Breast epithelium (tissue), 4 donors: ENCODE measurements at places on chromosomes 7 and 10. TPM values are rescaled to one million over a fixed set of nuclear protein-coding genes. Genes with fewer than 3 reads are reported as not detected.

GRCh38 chr10:118965645-118966044, 63.9 kb upstream of the NANOS1 start:
- no peak for DNase-seq

DNA sequence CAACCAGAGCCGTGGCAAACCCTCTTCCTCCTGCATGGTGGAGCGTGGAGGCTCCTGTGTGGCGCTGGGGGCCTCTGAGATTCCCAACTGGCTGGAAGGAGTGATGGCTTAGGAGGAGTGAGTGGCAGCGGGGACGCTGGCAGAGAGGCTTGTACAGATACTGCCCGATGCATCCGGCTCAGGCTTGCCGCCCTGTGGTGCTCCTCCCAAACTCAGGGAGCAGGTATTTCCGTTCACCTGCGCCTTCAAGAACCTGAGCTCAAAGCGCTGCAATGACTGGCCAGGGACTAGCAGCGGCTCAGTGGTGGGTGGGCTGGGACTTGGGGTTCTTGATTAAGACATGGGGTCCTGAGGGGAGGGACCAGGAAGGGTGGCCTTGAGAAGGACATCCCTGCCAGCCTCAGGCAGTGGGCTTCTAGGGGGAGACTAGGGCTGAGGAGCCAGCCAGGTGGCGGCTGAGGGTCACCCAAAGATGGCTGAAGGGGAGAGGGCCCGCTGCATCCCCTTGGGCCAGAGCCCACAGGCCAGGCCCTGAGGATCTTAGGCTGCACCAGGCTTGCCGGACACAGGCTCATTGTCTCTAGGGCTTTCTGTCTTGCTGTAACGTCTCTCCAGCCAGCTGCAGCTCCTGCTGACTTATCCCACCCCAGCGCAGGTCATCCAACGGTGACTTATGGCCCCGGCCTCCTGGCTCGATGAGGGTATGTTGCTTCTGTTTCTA, 3.2 kb downstream of the ZNF775 start:
- DNase-seq, result peak; percentile 45

DNA sequence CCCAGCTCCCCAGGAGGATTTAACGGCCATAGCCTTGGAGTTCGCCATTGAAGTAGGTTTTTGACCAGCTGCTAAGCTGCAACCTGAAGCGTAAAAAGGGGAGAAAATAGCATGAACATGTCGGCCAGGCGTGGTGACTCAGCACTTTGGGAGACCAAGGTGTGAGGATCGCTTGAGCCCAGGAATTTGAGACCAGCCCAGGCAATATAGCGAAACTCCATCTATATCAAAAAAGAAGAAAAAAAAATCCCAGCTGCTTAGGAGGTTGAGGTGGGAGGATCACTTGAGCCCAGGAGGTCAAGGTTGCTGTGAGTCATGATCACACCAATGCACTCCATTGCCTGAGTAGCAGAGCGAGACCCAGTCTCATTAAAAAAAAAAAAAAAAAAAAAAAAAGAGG, 32.2 kb upstream of the MCU start:
- DNase-seq, result no peak

DNA sequence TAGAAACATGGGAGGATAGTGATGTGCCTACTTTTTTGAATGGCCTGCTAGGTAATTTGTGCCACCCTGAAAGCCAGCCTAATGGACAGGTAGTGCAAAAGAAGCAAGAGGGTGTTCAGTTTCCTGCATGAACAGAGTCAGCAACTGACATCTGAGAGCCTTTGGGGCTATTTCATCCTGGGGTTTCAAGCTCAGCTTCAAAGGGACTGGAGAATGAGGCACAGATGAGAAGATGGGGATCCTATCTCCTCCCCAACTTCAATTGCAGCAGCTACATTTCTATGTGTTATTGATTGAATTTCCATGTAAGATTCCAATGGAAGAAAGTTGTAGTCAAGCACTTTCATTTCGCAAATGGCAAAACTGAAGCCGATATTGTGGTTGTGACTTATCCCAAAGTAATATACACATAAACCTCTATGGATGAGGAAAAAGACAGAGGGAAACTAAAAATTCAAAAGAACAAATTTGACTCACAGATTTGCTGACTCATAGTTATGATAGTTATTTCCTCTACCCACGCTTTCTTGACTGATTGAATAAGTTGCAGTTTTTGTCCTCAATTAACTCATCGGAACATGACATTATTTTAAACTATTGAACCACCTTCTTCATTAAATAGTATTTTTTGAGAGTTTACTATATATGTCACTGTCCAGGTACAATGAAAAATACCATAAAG, 42.6 kb upstream of the NRP1 start:
- no peak for DNase-seq

DNA sequence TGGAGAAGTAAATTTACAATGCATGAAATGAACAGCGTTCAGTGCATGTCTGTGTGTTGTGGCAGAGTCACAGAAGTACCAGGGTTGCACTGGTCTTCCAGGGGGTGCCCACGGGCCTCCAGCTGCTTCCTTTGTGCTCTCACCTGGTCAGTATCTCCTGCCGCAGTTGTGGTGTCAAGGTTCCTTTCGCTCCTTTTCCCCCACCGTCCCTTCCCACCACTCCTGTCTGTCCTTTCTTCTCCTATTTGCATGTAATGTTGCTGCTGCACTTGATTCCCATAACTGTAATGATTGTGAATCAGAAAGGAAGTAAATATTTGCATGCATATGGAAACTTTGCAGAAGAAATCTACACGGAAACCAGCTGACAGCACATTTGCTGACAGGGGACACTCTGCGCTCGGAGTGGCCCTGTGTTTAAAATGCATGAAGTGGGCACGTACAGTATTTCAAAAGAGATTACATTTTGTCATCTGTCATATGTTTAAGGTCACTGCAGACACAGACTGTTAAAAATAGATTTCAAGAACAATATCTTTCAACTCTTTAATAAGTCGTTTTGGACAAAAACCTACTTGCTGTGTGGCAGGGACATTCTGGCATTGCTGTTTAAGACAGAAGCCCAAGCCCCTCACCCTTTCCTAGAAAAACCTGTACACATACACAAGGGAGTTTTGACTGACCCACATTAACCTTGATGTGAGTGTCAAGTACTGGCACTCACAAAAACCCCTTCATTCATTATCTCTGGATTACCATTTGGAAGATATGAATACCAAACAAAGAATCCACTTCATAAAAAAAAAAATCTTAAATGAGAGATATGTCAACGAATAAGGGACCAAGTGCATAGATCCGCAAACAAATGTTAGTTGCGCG, 336.7 kb upstream of the KLF6 start:
- DNase-seq, result no peak

- no peak for DNase-seq
Measured at GRCh38 chr10:98013122-98013521, 17.3 kb downstream of the CRTAC1 start.

- DNase-seq, result no peak
Measured at GRCh38 chr7:124992851-124993562, 63.4 kb upstream of the POT1 start.

DNA sequence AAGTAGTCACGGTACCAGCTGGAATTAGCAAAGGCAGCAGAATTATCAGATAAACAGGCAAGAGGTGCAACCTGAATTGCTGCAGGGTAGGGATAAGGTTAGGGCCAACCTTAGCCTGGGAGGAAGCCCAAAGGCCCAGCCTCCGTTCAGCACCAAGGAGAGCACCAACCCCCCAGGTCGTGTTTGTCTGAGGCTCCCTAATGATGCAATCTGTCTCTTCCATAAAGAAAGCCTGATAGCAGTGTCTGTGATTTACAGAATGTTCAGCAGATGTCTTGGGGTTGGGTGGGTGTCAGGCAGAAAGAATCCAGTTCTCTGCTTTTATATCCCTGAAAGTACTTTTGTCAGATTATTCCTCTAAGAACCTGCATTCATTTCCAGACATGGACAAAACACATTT, 328.4 kb upstream of the AOAH start:
- DNase-seq, result no peak

GRCh38 chr10:100969187-100970075, at the start of gene SEMA4G:
Gene SEMA4G (plus strand): TSS chr10:100969504. CDS start chr10:100972913, 3,409 bp downstream.
- no peak for DNase-seq

DNA sequence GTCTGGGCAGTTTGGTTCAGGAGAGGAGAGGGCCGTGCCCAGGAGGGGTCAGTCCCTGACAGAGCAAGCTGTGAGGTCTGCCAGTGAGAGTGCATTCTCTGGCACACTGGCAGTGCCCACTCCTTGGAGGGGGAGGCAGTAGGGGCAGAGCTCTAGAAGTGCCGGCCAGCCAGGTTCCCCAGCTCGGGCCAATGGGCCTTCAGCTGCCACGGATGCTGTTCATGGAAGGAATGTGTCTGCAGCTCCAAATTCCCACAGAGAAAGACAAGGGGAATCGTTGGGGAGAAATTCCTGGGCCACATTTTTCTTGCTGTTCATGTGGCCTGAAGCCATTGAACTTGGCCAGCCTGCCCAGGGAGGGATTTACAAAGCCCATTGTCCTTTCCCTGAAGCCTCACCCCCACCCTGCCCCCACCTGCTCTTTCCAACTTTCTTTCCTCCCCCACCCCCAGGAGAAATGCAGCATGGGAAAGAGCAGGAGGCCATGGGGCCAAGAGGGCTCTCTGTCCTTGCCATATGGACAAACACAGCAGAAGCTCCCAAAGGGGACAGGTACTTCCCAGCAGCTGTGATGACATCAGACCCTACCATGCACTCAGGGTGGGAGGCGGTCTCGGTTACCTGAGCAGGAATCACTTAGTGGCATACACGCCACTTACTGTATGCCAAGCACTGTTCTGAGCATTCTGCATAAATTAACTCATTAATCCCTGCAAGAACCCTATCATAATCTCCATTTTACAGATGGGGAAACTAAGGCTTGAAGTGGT, 70.7 kb downstream of the ARHGAP22 start:
- no peak for DNase-seq

DNA sequence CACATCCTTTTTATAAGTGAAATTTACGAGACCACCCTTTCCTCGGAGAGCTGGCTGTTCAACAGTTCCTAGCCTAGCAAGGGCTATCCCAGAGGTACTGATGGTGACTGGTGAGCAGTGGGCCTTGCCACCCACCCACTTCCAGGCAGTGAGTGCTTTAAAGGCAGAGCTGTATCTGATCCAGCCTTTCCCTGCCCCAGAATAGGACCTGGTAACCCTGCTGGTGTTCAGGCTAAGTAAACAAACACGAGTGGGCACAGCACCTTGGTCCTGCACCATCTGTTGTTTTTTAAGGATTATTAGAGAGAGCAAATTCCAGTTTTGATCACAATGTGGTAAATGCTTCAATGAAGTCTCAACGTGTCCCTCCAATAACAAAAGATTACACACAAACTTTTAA, 75.7 kb downstream of the COBL start:
- DNase-seq, result no peak

GRCh38 chr7:141262101-141263090, 188.5 kb downstream of the TMEM178B start:
- no peak for DNase-seq

- DNase-seq, result no peak
Measured at GRCh38 chr10:69874449-69874848, 72.7 kb downstream of the COL13A1 start.

DNA sequence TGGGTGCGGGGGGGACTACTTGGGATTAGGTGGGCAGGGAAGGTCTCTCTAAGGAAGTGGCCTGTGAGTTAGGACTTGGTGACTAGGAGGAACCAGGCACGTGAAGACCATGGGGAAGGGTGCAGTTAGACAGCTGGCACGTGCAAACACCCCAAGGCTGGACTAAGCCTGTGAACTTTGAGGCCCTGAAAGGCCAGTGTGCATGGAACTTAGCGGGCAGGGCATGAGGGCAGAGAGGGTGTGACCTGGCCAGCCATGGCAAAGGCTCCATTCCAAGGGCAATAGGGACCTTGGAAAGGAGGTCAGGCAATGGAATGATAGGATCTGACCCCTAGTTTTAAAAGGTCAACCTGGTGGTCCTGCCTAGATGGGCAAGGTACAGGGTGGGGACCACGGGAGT, 158.4 kb upstream of the PCBD1 start:
- DNase-seq, result no peak

DNA sequence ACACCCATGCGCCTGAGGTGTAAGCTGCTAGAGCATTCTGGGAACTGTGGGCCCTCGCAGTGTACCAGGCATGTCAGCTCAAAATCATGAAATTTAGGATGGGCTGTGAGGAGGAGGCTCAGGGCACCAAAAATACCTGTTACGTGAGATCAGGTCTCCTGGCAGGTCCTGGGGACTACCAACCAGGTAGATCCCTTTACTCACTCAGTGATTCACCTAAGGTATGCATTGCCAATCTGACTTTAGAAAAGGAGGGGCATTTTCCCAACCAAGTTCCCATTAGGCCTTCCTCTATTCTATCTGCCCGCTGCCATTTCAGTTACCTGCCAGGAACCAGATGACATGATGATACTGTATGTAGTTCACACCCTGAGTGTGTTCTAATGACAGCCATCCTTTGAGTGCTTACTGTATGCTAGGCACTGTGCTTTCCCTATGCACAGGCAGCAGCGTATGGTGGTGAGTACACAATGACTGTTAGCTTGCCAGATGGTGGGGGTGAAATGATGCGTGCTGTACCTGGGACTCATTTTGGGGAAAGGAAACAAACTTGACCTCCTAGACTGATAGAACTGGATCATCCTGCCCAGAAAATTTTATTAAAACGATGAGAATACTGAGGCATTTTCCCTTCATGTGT, 62.0 kb downstream of the CFAP58 start:
- DNase-seq, result no peak

DNA sequence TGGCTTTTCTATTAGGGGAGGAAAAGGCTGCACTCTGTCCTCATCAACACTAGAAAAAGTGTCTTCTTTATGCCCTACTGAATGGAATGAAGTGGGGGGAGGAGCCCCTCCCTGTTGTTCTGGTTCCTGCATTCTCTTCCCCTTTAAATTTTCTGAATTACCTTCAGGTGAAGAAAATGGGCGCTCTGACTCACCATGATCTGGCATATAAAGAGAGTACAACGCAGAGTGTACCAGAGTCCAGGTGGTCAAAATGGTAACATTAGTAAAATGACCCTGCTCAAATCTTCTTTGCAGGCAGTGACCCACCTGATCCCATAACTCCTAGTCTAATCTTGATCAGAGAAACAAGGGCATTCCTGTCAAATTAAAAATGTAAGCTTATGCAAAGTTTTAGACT, 80.7 kb downstream of the THSD7A start:
- DNase-seq, result no peak

DNA sequence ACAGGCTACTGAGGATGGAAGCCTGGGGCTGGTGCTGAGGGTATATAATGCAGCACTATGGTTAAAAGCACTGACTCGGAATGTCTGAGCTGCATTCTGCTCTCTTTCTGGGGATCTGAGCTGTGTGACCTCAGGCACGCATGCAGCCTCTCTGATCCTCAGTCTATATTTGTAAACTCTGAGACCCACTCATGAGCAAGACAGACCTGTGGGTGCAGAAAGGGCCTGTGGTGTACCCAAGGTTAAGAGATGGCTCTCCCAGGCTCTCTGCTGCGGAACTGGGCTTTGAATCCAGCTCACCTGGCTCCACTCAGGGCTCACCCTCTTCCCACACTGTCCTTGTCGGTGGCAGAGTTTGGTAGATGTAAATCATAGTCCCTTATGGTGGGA, 89.9 kb downstream of the CHST15 start:
- DNase-seq, result no peak

The ATXN7L1 gene
- 12.5 TPM for total RNA-seq

The IRF5 gene
- total RNA-seq, result 11.1 TPM

The SPRN gene
- total RNA-seq, result not detected

The PPP1R17 gene
- total RNA-seq, result not detected

The FAM25C gene
- total RNA-seq, result not detected

The FAM53B gene
- 39.7 TPM for total RNA-seq

The CALML3 gene
- 13.5 TPM for total RNA-seq

The CPVL gene
- total RNA-seq, result 44.2 TPM
